ENCODE measurements at places on chromosomes 13 and 19. TPM values are rescaled to one million over a fixed set of nuclear protein-coding genes. Genes with fewer than 3 reads are reported as not detected.

Gene ASPDH
- total RNA-seq = not detected

Gene ICAM4
- not detected for total RNA-seq

Gene MAU2
- 45.1 TPM for total RNA-seq

Gene PABPC3
- 0.10 TPM for total RNA-seq

Gene ZNF865
- 2.0 TPM for total RNA-seq

Gene PALM3
- not detected for total RNA-seq

Gene ARHGEF18
- 35.1 TPM for total RNA-seq

Gene PALM
- total RNA-seq = 21.7 TPM

Gene GPR183
- total RNA-seq = 0.33 TPM

Gene ZNF470
- total RNA-seq = 2.9 TPM

All from vein endothelial cell (primary cell).